ENCODE measurements at places on chromosomes 7 and 10.

DNA sequence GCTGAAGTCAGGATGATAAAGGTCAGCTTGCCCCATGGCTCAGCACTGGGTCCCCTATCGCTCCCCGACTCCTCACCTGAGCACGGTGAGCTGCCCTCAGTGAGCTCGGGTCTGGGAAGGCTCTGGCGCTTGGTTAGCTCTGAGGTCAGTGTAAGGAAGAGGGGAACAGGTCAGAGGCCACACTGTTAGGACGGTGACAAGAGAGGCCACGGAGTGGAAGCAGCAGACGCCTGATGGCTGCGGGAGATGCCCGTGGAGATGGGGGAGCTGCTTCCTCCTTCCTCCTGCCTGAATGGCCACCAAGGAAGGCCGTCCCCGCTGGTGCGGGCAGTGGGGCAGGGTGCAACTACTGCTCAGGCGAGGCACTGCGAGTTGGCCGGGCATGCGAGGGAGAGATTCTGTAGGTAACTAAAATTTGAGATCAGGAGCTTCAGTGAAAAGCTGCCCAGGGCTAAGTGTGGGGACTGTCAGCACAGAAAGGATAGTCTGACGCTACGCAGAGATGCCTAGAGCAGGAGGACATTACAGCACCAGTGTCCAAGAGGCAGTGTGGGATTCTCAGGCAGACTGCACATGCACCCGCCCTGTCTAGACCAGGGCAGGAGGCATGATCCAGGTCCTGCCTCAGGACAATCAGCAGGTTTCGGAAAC, 231.3 kb upstream of the GRB10 start:
- no peak for DNase-seq

DNA sequence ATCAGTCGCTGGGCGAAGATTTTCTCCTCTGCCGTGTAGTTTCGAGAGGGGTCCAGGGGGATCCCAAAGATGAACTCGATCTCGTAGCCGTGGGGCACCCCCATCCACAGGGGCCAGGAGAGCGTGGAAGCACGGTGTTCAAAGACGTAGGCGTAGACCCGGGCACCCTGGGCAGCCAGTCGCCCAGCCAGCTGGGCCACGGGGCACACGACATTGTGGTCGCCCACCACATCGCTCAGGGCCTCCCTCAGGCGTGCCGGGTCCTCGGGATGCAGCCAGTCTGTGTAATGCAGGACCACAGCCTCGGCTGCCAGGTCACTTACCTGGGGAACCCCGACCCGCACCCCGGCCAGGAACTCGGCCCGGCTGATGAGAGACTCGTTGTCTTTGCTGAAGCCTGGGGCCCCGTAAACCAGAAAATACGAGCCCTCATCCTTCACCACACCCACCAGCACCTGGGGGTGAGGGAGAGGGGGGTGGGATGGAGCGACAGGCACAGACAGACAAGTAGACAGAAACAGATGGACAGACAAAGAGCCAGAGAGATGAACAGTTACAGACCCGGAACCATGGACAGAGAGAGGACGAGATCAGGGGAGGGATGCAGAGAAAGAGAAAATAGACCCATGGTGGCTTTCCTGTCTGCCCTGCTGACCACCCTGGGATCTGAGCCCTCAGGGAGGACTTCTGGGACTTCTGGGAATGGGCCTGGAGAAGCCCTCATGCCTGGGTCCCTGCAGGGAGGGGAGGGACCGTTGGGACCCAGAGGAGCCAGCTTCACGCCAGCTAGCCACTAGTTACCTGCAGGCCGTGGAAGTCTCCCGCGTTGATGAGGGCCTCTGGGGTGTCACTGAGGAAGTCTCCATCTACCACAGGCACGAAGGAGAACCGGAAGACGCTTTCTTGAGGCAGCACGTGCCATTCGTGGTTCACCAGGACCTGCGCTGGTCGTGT, 3.0 kb downstream of the ACHE start:
- no peak for DNase-seq

DNA sequence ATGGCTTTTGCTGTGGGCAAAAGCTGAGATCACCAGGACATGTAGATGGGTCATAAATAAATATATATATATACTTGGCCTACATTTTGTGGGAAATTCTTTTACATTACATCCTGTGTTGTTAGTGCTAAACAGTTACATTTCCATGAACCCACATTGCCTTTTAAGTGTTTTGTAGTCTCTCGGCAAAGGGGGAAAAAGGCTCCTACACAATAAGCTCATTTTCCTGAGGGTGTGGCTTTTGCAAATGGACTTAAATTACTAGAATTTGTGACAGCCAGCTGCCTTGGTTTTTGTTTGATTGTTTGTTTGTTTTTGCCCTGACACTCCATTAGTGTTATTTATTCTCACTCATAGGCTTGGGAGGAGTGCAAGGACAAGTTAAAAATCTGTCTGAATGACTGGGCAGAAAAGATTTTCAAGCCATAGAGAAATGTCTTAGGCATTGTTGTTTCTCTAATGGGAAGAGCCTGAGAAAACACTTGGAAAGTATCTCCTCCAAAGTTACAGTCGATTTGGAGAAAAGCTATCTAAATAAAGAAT, 128.8 kb downstream of the DGKB start:
- no peak for DNase-seq

- DNase-seq = peak; percentile 34
Measured at GRCh38 chr7:4739528-4739992, 35.9 kb upstream of the AP5Z1 start.

DNA sequence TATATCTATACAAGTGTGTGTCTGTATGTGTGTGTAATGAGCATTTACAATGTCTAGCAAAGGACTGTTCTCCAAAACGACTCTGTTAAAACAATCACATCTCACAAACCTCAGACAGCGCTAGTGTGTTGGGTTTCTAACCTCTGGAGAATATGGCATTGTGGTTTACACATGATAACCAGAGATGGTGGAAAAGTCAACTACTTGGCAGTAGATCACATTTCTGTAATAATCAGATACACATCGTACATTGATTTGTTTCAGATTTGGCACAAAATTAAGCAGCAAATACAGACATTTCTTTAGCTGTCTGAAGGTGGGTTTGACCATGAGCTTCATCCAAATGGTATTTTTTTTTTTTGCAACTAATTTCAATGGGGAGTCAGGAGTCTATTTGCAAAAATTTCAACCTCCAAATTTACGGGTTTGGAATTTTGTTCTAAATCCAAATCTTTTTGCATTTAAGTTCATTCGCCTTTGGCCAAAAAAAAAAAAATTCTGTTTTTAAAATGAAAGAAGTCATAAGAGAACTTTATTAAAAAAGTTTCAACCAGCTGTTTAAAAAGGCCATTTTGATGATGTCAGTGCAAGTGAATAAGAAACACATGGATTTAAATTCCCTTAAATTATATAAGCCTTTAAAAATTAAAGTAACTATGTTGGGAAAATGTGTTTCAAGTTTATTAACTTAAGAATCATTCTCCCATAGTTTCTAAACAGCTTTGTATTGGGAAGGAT, 127.8 kb downstream of the TMEM26 start:
- no peak for DNase-seq

DNA sequence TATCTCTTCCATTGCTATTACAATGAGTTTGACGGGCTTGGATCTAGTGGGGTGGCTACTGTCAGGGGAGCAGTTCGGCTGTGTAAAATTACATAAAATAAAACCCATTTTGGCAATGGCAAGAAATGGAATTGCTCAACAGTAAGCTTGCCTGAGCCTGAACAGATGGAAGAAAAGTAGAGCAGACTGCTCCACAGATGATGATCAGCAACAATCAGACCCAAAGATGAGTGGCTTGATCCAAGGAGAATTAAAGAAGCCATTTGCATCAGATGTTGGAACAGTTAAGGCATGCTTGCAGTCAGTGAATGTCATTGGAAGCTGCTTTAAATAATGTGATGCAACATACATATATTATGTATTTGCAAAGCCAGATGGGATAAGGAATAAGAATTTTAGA, 256.6 kb upstream of the SMIM30 start:
- DNase-seq = no peak

GRCh38 chr7:150382123-150382843, 3.2 kb downstream of the ZNF775 start:
- DNase-seq = no peak

DNA sequence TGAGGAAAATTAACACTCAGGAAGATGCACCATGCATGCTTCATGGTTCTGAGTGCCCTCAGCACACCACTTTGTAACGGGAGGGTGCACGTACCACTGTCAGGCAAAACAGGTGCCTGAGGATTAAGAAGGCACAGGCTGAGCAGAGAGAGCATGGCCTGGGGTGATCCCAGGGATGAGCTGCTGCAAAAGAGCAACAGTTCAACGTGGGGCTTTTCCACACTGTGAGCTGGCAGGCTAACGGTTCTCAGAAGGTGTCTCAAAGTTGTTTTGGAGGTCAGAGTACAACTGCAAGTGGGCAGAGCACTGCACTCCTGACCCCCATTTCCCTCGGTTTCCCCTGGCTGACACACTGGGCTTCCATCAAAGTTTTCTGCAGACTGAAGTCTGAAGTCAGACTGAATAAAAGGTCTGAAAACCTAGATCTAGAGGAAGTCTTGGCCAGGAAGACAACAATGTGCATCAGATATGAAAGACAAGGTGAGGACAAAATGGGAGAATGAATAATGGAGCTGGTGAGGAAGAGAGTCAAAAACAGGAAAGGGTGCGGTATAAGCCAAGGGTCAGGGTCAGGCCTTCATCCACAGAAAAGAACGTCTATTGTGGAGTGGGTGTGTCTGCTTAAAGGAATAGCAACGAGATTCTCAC, 20.5 kb downstream of the ZNF438 start:
- DNase-seq = no peak

- DNase-seq = no peak
Measured at GRCh38 chr10:22344249-22344648, 1.0 kb upstream of the SPAG6 start.

GRCh38 chr7:6032167-6032566, 991 bp downstream of the ANKRD61 start:
- no peak for DNase-seq

- DNase-seq = no peak
Measured at GRCh38 chr7:158991824-158992621, 135.7 kb downstream of the DYNC2I1 start.

GRCh38 chr10:101285519-101286070, 56.3 kb upstream of the LBX1 start:
- no peak for DNase-seq

- no peak for DNase-seq
Measured at GRCh38 chr10:77553311-77553710, 84.3 kb downstream of the KCNMA1 start.

- DNase-seq = no peak
Measured at GRCh38 chr7:30923774-30924413, 12.2 kb downstream of the AQP1 start.

- no peak for DNase-seq
Measured at GRCh38 chr7:85224171-85224570, 37.3 kb upstream of the SEMA3D start.

- DNase-seq = no peak
Measured at GRCh38 chr7:31692871-31693270, 5.9 kb downstream of the PPP1R17 start.

DNA sequence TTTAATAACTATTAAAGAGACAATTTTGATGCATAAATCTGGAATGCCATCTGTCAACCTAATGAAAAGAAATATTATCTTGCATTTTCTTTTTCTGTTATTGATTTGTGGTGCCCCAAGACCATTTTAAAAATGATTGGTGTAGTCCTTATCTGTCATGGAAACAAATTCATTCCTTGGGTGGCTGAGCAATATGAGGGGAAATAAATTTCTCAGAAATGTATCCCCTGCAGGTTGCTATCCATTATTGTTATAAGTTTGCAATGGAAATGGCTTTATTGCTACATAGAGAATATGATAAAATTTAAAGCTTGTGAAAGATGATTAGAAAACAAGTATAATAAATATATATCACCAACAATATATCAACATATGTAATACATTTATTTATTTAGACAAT, 607.0 kb downstream of the DNAJB9 start:
- DNase-seq = no peak

DNA sequence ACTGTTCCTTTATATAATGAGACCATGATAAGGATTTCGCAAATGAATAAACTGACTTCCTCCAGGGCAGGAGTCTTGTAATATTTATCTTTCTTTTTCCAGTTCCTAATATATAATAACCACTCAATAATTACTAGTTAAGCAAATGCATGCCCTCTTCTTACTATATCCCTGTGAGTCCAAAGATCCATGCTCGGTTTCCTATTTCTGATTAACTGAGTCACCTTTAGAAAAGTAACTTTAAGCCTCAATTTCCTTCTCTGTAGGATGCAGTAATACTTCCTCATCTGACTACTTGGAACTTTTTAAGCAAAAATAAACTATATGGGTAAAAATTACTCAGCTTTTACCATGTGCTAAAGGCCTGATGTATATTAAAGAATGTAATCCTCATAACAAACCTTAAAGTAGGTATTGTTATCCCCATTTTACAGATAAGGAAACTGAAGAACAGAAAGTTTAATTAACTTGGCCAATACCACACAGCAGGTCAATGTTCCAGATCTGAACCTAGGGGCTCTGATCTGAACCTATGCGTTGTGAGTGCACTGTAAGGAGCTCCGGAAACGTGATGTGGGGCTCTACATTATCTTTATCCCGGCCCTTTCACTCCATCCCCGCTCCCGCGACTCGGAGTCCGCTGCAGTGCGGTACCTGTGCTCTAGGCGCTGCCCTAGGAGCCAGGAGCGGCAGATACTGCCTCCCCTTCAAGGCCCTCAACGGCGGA, 458 bp downstream of the COX15 start:
- peak; percentile 67 for DNase-seq

GRCh38 chr7:105839266-105839665, 37.1 kb downstream of the ATXN7L1 start:
- DNase-seq = no peak

GRCh38 chr10:109875151-109875568, 48.2 kb downstream of the XPNPEP1 start:
- no peak for DNase-seq

- no peak for DNase-seq
Measured at GRCh38 chr10:133325440-133326222, 11.1 kb downstream of the CALY start.

- peak; percentile 93 for DNase-seq
Measured at GRCh38 chr7:131654668-131655326, 98.4 kb upstream of the PODXL start.

DNA sequence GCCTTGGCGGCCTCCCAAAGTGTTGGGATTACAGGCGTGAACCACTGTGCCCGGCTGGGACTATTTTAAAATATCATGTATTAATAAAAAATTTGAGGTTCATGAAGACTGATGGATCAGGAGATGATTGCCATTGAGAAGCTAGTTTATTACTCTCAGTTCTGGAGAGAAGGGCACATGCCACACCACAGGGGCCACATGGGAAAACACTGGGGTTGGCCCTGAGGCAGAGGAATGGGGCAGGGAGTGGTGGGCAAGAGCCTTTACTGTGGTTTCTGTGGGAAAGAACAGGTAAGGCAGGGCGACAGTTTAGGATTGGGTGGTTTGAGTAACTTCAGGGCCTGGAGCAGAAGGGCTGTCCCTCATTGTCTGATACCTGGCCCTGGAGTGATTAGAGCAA, 6.8 kb upstream of the TBRG4 start:
- no peak for DNase-seq

DNA sequence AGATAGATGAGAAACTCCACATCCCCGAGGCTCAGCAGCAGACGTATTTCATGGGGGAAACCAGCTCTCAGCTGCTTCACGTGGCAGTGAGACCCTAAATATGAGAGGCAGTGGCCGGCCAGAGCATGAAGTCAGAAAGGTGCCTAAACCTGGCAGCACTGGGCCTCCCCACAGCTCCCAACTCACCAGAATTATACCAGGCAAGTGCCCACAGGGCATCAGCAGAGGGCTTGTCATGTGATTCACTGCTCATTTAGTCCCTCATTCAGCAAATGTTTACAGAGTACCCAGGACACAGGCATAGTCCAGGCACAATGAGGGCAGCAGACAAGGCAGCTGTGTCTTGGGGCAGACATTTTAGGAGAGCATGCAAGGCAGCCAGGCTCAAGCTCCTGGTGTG, 212.6 kb downstream of the PTPRN2 start:
- DNase-seq = no peak

GRCh38 chr10:58137813-58138212, 129.9 kb downstream of the IPMK start:
- no peak for DNase-seq

Data from suppressor macrophage treated with lipopolysaccharide for 1 hour (primary cell).